ENCODE measurements at places on chromosomes 1 and 21.
A peak's percentile ranks its signal among the peaks of the same experiment; 100 is the strongest.

GRCh38 chr1:6889875-6890480, 104.7 kb downstream of the CAMTA1 start:
- peak; percentile 4 for DNase-seq

DNA sequence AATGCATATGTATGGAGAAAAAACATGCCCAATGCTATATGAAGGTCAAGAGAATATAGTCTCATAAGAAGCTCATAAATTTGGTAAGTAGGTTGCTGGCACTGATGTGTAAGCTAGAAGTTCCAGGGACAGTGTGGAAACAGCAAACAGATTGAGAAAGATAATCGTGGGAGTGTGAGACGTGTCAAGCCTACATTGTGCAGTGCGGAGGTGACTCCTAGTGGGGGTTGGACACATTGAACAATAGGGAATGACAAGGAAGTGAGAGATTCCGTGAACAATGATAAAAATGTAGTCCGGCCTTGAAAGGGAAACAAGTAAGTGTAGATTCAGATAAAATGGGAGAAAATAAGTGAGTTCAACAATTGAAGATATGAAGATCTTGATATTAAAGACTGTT, 788.4 kb upstream of the PRMT6 start:
- DNase-seq = no peak

- no peak for DNase-seq
These were observed 4.1 kb downstream of the KRTAP13-4 start for GRCh38 chr21:30434033-30434631.

- DNase-seq = no peak
These were observed 2.3 kb downstream of the PAX7 start for GRCh38 chr1:18632783-18633421.

- no peak for DNase-seq
These were observed 166.5 kb upstream of the COA6 start for GRCh38 chr1:234206651-234207284.

- DNase-seq = no peak
These were observed 109.5 kb downstream of the TBX15 start for GRCh38 chr1:118878661-118879060.

DNA sequence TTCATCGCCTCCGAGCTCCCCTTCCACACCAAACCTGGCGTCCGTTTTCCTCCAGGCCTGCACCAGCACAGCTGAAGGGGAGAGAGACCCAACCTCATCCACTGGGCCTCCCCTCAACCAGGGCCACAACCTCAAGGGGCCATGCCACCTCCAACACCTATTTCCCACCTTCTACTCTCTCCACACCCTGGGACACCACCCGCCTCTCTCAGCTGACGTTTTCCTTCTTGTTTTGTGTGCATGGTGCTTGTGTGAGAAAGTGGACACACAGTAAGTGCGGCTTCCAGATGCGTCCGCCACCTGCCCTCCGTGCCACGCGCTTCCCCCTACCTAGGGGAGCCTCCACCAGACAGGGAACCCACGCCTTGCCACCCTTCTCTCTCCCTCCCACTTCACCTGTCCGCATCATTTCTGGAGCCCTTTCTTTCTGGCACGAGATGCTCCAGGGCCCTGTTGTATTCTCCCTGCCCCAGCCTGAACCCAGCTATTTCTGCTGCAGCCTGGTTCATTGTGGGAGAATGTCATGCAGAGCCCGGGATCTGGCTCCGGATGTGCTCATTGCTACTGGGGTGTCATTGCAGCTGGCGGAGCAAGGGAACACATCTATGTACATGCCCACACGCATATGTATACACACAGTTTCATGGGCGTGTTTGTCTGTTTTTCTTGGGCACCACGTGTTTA, 1.3 kb upstream of the GNB1 start:
- no peak for DNase-seq

- DNase-seq = no peak
These were observed 7.6 kb upstream of the AADACL4 start for GRCh38 chr1:12636098-12636950.

All from stimulated activated CD8-positive, alpha-beta memory T cell treated with anti-CD3 and anti-CD28 coated beads, Interleukin-4, amount 100 ng/mL, for 24 hours (primary cell).